Activated naive CD8-positive, alpha-beta T cell treated with anti-CD3 and anti-CD28 coated beads for 36 hours (primary cell): ENCODE measurements at places on chromosomes 5 and 9. TPM values are rescaled to one million over a fixed set of nuclear protein-coding genes. Genes with fewer than 3 reads are reported as not detected.

PRUNE2 gene
- 0.35 TPM for total RNA-seq

DNA sequence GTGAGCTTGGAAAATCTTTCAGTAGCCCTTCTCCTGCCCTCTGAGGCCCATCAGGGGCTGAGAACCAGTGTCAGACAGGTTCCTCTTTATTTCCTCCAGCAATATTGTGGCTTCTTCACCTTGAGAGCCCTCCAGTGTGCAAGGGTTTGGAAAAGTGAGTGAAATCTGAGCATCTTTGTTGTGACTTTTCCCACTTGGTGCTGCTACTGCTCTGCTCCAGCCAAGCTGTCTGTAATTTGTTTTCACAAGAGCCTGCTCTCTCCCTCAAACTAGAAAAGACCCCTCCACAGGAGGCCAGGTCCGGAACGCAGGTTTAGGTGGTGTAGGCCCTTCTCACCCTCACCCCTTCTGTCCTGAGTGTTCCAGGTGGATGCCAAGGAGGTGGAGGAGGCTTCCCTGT lies 57.4 kb upstream of the SPRY4 start:
- H3K36me3 ChIP-seq, result no peaks in the 10 kb centered on the region
- no peak for DNase-seq
- H3K27me3 ChIP-seq, result no peaks in the 10 kb centered on the region
- no peaks in the 10 kb centered on the region for H3K4me1 ChIP-seq
- H3K27ac ChIP-seq, result no peak overlapping the region

CDHR2 gene
- total RNA-seq, result 0.44 TPM

DNA sequence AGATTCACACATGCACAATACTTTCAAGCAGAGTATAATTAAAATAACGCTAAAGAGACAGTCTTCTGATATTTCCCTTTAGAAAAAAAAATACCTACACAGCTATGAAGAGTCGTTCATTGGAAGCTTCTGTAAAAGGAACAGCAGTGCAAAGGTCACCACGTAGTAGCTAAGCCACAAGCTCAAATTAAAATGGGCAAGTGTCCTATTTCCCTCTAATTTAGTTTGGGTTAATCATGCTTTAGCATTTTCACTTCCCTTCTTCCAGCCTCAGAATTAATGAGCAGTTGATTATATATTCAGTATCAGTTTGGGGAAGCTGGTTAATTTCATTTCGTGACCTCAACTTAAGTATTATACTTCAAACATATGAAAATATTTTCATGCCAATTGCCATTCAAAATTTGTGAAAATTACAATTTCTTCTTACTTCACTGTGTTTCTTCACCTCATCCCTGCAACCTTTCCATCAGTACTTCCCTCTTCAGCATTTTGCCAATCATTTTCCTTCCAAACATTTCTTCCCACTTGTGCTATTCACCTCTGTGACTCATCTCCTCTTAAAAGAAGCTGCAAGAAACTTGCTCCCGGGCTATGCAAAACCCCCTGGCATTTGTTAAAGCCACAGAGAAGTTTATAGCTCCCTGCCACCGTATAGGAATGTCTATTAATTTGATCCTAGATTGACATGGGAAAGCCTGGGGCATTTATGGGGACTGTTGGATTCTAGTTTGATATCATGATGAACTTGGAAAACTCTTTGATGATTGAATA lies 83.0 kb downstream of the DMRTA1 start:
- no peak overlapping the region for H3K27ac ChIP-seq
- no peak overlapping the region for H3K4me3 ChIP-seq
- H3K27me3 ChIP-seq, result no peaks in the 10 kb centered on the region
- no peaks in the 10 kb centered on the region for H3K4me1 ChIP-seq
